Spleen (tissue), 13 donors: ENCODE measurements at places on chromosomes 3 and 15. TPM values are rescaled to one million over a fixed set of nuclear protein-coding genes. Genes with fewer than 3 reads are reported as not detected.

DNA sequence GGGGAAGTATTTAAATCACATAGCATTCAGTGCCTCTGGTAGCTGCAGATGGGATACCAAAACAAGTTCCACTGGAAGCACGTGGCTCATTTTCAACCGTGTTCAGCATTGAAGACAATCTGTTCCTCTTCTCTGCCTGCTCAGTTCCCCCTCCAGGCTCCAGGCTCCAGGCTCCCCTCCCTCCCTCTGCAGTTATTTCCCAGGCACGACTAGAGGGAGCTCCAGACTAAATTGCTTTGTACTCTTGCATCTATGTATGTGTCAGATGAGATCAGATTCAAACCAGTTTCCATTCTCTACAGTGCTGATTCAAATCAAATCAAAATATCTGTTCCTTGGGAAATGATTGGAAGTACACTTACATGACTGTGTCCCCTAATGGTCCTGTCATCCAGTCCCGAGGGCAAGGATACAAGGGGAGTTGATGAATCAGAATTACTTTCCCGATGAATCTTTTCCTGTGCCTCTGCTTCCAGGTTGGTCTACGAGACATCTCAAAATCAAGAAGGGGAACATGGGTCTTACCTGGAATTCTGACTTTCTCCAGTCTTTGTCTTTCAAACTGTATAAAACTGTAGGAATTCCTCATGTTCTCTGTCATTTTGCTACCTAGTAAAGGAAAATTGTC, 600.5 kb downstream of the EDEM1 start:
- no peak overlapping the region for H3K4me3 ChIP-seq
- H3K27ac ChIP-seq = no peak overlapping the region
- H3K27me3 ChIP-seq = no peaks in the 10 kb centered on the region
- DNase-seq = no peak
- no peaks in the 10 kb centered on the region for H3K36me3 ChIP-seq
- no peaks in the 10 kb centered on the region for H3K4me1 ChIP-seq

- H3K27me3 ChIP-seq = no peaks in the 10 kb centered on the region
- H3K4me1 ChIP-seq = no peaks in the 10 kb centered on the region
- H3K36me3 ChIP-seq = no peaks in the 10 kb centered on the region
- DNase-seq = no peak
- H3K4me3 ChIP-seq = no peak overlapping the region
These were observed 35.3 kb upstream of the KY start for GRCh38 chr3:134685929-134686802.

GRCh38 chr3:146796078-146796477, 190.9 kb upstream of the PLSCR5 start:
- H3K36me3 ChIP-seq = no peaks in the 10 kb centered on the region
- no peaks in the 10 kb centered on the region for H3K4me1 ChIP-seq
- no peak for DNase-seq
- H3K27ac ChIP-seq = no peak overlapping the region

DNA sequence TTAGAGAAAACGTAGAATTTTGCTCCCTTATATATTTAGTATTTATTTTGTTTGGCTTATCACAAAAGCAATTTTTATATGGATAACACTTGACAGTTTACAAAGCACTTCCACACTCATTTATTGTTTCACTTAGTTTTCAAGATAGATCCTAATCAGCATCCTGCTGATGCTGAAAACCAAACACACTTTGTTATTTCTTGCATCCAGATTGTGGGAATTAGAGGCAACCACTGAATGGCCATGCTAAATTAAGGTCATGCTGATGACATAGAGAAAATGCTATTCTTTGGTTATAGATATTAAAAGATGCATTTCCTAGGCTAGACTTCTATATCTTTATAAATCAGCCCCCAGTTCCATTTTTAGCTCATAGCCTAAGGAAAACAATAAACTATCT, 474.1 kb upstream of the KCNMB2 start:
- no peaks in the 10 kb centered on the region for H3K36me3 ChIP-seq
- no peaks in the 10 kb centered on the region for H3K4me1 ChIP-seq
- DNase-seq = no peak
- H3K27ac ChIP-seq = no peak overlapping the region
- no peaks in the 10 kb centered on the region for H3K27me3 ChIP-seq

DNA sequence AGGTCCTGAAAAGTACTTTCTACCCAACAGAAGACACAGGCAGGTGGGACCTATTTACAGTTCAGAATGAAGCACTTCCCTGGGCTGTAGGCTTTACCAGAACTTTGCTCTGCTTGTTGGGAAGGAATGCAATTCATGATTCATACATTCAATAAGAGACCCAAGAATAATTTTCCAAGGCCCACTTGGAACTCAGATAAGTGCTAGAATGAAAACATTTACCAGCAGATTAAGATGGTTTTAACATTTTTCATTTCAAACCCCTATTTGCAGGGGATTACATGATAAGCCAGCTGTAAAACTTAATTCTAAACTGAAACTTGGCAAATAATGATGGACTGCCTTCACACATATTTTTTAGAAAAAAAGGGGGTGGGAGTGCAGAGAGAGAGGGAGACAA, 417.2 kb downstream of the ERC2 start:
- no peaks in the 10 kb centered on the region for H3K36me3 ChIP-seq
- no peaks in the 10 kb centered on the region for H3K4me1 ChIP-seq
- no peak for DNase-seq
- H3K27ac ChIP-seq = no peak overlapping the region
- H3K4me3 ChIP-seq = no peak overlapping the region

DNA sequence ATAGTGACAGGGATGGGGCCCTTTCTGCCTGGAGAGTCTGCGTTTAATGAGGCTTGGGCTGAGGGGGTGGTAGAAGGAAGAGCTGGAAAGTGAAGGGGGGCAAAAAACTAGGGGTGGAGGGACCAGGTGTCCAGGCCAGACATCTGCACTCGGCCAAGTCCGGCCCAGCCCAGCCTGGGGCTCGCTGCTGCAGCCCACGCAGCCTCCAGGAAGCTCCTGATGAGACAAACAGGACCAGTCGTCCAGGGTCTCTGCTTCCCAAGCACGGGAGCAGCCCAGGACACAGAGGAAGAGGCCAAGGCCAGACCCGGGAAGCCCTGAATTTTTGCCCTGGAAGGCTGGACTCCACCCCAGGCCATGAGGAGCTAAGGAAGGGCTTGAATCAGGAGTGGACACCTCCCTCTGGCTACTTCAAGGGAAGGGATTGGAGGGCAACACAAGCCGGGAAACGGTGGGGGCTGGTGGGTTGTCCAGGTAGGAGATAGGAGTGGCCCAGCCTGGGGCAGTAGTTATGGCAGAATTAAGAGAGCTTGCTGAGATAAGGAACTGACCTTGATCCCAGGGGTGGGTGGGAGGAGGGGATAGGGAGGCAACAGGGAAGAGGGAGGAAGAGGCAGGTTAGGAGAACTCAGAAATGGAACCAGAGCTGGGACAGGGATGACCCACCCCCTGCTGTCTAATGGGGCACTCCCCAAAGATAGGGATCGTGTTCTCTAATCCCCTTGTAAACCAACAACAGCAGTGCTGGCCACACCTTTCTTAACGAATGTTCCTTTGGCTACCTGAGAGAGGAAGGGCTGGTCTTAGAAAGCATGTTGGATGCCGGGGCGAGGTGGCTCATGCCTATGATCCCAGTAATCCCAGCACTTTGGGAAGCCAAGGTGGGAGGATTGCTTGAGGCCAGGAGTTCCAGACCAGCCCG, 89.5 kb downstream of the ANP32A start:
- no peak overlapping the region for H3K4me3 ChIP-seq
- H3K4me1 ChIP-seq = peaks cover 7% of the 10 kb centered on the region
- H3K27ac ChIP-seq = no peak overlapping the region
- DNase-seq = no peak

DNA sequence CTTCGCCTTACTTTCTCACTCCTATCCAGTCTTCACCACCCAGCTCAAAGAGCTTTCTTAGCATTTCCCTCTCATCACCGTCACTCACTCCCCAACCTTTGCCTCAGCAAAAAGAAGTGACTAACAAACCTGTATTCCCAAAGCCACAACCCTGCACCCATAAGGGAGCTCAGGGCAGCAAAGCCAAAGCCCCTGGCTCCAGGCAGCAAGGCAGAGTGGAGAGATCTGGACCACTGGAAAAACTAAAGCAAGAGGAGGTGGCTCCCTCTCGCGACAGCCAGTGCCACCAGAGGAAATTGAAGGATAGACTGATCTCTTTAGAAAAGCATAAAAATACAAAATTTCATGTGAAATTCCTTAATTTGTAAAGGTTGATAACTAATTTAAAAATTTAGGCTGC, 25.1 kb upstream of the CDCP1 start:
- no peaks in the 10 kb centered on the region for H3K36me3 ChIP-seq
- no peak for DNase-seq
- no peak overlapping the region for H3K4me3 ChIP-seq

GRCh38 chr15:101051291-101052030, 132.3 kb downstream of the LRRK1 start:
- no peak overlapping the region for H3K4me3 ChIP-seq
- DNase-seq = peak; percentile 63
- peaks cover 73% of the 10 kb centered on the region for H3K36me3 ChIP-seq
- H3K27me3 ChIP-seq = no peaks in the 10 kb centered on the region

DAPK2 gene
- total RNA-seq = 22.6 TPM

CHL1 gene
- 20.6 TPM for total RNA-seq

MNS1 gene
- 0.56 TPM for total RNA-seq
